ENCODE measurements at places on chromosomes 11 and 22. TPM values are rescaled to one million over a fixed set of nuclear protein-coding genes. Genes with fewer than 3 reads are reported as not detected.

CWF19L2 gene
- 11.9 TPM for total RNA-seq

LMO1 gene
- total RNA-seq: not detected

DNA sequence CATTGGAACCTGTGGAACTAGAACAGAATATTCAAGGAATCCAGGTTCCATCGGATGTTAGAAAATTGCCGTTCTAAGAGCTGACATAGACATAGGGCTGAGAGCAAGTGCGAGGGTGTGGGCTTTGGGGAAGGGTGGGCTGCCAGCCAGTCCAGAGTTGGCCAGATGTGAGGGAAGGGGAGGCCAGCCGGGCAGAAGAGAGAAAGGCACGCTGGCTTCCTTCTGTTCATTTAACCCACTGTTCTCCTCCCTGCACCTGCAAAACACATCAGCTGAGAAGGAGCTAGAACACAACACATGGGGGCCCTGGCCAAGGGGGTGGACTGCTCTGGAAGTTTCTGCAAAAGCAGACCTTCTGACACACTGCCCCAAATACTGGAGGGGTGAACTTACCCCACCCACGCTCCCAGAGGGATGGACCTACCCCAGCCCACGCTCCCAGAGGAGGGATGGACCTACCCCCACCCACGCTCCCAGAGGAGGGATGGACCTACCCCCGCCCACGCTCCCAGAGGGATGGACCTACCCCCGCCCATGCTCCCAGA, 98.0 kb downstream of the SHANK2 start:
- H3K4me1 ChIP-seq: peaks cover 6% of the 10 kb centered on the region
- H3K36me3 ChIP-seq: no peaks in the 10 kb centered on the region
- no peak overlapping the region for H3K4me3 ChIP-seq
- peaks cover 23% of the 10 kb centered on the region for H3K27me3 ChIP-seq
- no peak overlapping the region for H3K27ac ChIP-seq

GRCh38 chr11:115939104-115939730, 435.0 kb upstream of the CADM1 start:
- H3K36me3 ChIP-seq: no peaks in the 10 kb centered on the region
- no peak overlapping the region for H3K4me3 ChIP-seq

DNA sequence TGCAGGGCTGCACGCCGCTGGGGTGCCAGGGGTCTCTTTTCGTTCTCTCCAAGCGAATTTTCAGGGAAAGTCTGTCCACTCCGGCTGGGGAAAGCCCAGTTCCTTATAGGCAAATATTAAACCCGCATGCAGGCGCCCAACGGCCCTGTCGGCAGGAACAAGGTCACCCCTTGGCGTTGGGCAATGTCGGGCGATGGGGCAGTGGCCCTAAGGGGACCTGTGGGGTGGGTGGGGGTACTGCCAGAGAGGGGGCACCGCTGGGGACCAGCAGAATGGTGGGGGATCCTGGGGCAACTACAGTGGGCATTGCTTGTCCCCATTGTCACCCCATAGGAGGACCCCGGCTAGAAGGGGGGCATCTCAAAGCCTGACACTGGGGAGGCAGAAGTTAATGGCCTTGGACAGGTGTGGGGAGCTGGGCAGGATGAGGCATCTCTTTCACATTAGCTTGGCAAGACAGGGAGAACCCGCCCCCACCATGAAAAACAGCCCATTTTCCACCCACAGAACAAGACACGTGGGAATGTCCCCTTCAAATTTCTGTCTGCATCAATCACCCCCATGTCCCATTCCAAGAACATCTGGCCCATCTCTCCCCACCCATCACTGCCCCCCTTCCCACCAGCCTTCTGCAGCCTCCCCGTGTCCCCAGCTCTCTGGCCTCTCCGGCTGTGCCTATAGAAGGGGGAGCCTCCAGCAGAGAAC, 5.5 kb upstream of the IGF2 start:
- peaks cover 73% of the 10 kb centered on the region for H3K27me3 ChIP-seq
- no peaks in the 10 kb centered on the region for H3K36me3 ChIP-seq
- DNase-seq: no peak
- H3K4me1 ChIP-seq: peaks cover 32% of the 10 kb centered on the region
